ENCODE measurements at places on chromosomes 16 and 17. TPM values are rescaled to one million over a fixed set of nuclear protein-coding genes. Genes with fewer than 3 reads are reported as not detected.

Gene ECI1
- 139 TPM for total RNA-seq

Gene RAB34
- total RNA-seq, result 15.3 TPM

Gene G6PC1
- total RNA-seq, result not detected

Gene TSNAXIP1
- total RNA-seq, result 0.51 TPM

Gene RHBDF2
- total RNA-seq, result 11.5 TPM

Gene CX3CL1
- 8.7 TPM for total RNA-seq

Gene TNRC6C
- total RNA-seq, result 17.8 TPM

Gene OR1A1
- total RNA-seq, result not detected

Gene KRTAP3-2
- total RNA-seq, result not detected

Gene CSH2
- total RNA-seq, result not detected

Gene TAOK2
- total RNA-seq, result 38.9 TPM

Gene CARD14
- total RNA-seq, result not detected

Gene CD300H
- not detected for total RNA-seq

Gene PTX4
- not detected for total RNA-seq

Gene KRTAP9-4
- total RNA-seq, result not detected

Gene SEPTIN1
- 2.2 TPM for total RNA-seq

Gene HP
- total RNA-seq, result 8.3 TPM

Gene CHAD
- 0.30 TPM for total RNA-seq

Gene QRICH2
- total RNA-seq, result 1.8 TPM

Gene CNTD1
- total RNA-seq, result not detected

Gene NPW
- not detected for total RNA-seq

Gene PYDC1
- total RNA-seq, result not detected

Gene GUCY2D
- total RNA-seq, result not detected

Gene NPIPA2
- 4.5 TPM for total RNA-seq

Gene RGS9
- 0.38 TPM for total RNA-seq

Gene HBM
- total RNA-seq, result 1.2 TPM

Gene SCN4A
- 0.22 TPM for total RNA-seq

Gene MYH8
- total RNA-seq, result 0.05 TPM

Gene PRR15L
- not detected for total RNA-seq

Gene KRTAP1-5
- total RNA-seq, result not detected

Gene GNGT2
- 1.2 TPM for total RNA-seq

Gene CFAP97D1
- not detected for total RNA-seq

Gene TXNL4B
- 5.8 TPM for total RNA-seq

Gene EXOC7
- total RNA-seq, result 86.9 TPM

Gene FOXC2
- 2.6 TPM for total RNA-seq

Gene TMIGD1
- total RNA-seq, result not detected

Gene ZNF768
- 49.8 TPM for total RNA-seq

Gene TP53TG3
- total RNA-seq, result not detected

Gene ZPBP2
- not detected for total RNA-seq

Gene RRAD
- total RNA-seq, result 245 TPM

Gene NPTX1
- total RNA-seq, result 0.62 TPM

Gene LHX1
- total RNA-seq, result not detected

Gene ZNF19
- 2.6 TPM for total RNA-seq

Gene ADAP2
- total RNA-seq, result 6.8 TPM

Gene EVPLL
- not detected for total RNA-seq

Gene TP53TG3B
- not detected for total RNA-seq

Gene SPATA32
- not detected for total RNA-seq

Gene SLC12A3
- total RNA-seq, result not detected

Gene NOD2
- 0.40 TPM for total RNA-seq

Gene PRR35
- not detected for total RNA-seq

Gene BCL6B
- 8.8 TPM for total RNA-seq

Gene RHOT2
- 102 TPM for total RNA-seq

Gene HEATR9
- total RNA-seq, result not detected
